Effector memory CD8-positive, alpha-beta T cell (primary cell): ENCODE measurements at places on chromosomes 1 and 21.

- DNase-seq, result no peak
These were observed 13.4 kb upstream of the PRPF38B start for GRCh38 chr1:108678706-108679105.

DNA sequence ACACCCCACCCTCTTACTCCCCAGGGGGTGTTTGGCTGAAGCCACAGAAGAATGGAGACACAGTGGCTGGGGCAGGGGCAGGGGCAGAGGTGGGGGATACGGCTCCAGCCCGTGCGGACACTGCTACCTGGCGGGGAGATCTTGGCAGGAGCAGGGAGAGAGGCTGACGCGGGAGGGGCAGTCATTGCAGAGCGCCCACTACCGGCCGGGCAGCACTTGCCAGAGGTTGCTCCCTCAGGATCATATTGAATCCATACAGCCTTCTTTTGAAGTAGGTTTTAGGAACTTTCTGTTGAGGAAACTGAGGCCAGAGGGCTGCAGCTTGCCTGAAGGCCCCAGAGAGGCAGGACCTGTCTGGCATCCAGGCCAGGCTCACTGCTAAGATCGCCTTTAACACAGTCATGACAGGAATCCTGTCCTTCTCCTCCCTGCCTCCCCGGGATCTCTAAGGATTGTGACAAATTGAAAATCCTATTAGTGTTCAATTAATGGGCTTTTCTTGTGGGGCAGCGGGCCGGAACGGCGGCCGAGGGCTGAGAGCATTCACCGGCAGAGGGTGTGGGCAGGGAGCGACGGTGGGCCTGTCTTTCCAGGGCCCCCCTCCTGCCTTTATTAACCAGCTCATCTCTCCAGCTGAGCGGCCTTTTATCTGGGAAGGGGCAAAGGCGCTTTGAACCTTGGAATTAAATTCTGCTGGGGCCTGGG, 65.5 kb upstream of the WNT4 start:
- DNase-seq, result no peak

GRCh38 chr1:197336571-197336970, 68.5 kb downstream of the CRB1 start:
- DNase-seq, result no peak

- DNase-seq, result no peak
These were observed 96.7 kb downstream of the PTPRU start for GRCh38 chr1:29333008-29333407.

DNA sequence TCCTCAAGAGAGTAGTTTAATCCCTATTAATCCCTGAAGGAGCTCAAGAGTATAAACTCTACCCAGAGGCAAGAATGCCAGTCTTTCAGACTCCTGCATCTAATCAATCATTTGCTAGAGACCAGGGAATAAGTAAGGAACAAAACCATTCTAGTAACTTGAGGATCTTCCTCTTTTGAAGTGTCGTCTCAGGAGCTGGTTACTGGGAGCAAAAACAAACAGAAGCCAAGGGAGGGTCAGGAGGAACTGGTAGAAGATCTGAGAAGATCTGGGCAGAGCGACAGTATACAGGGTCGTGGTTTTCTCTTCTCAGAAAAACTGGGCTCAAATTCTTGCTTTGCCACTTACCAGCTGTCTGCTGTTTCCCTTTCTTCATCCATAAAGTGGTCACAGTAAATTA, 69.3 kb downstream of the RPS6KA1 start:
- DNase-seq, result no peak

- no peak for DNase-seq
These were observed 428.9 kb upstream of the C1orf87 start for GRCh38 chr1:60502506-60502905.

- DNase-seq, result no peak
These were observed 377.2 kb downstream of the SEC16B start for GRCh38 chr1:177592624-177593023.

DNA sequence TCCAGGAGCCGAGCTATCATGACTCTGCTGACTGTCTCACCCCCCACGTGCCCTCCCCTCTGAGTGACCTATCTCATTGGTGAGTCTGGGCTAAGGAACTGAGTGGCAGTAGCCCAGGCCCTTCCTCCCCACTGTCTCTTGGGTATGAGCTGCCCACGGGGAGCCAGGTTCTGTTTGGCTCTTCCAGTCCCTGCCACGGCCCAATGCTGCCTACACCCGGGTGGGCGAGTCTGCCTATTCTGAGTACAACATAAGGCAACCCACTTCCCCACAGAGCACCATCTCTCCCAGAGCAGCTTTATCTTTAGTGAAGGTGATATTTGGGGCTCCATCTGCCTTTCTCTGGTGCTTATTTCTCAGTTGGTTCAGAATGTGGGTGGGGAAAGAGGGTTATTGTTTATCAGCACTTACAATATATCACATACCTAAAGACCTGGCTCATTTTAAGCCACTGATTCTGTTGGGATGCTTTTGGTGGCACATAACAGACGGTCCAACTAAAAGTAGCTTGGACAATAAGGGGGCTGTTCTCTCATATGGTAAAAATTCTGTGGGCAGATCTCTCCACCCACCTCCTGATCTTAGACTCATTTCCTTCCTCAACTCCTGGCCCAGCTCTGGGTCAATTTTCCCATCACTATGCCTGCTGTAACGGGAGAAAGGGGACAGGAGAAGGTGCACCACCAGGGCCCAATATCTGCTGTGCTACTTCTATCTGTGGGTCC, 27.7 kb upstream of the VWA5B1 start:
- no peak for DNase-seq

DNA sequence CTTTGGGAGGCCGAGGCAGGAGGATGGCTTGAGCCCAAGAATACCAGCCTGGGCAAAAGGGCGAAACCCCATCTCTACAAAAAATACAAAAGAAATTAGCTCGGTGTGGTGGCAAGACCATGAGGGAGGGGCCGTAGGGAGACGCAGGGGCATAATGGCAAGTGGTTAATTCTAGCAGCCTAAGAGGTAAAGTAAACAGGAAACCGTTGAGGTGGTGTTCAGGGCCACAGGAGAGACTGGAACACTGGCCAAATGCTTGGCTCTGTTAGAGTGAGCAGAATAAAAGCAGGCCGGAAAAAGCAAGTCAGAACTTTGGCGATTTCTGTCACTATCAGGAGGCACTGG, 89.2 kb downstream of the RIPK4 start:
- no peak for DNase-seq

- DNase-seq, result no peak
These were observed 700 bp upstream of the KMO start for GRCh38 chr1:241531195-241532161.

DNA sequence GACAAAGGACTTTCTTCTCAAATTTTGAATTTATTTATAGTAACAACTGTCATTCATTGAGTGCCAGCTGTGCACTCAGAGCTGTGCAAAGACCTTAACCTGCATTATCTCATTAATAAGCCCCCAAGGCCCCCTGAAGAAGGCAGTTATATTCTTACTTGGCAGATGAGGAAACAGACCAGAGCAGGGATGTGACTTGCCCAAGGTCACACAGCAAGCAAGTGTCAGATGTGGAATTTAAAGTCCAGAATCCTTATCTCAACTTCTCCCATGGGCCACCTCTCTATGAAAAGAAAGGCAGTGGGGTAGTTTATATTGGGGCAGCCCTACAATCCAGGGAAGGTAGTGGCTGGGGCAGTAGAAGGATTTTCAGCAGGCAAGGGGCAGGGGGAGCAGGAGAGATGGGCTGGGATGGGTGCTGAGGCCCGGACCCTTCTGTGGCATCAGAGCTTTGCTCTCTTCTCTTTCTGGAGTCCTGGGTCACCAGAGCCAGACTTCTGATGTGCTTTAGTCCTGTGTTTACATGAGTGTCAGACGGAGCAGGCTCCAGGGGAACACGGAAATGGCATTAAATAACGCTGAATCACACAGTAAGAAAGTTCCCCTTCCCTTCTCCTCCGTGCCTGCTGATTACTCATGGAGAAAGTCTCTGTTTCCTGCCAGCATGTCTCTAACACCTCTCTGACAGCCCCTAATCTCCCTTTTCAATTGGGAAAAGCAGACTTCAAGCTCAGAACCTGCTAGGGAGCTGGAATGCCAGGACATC, 39.5 kb downstream of the EPHB2 start:
- no peak for DNase-seq

GRCh38 chr1:94804442-94804837, 15.7 kb upstream of the SLC44A3 start:
- DNase-seq, result no peak

GRCh38 chr1:204478172-204478899, 16.3 kb downstream of the PIK3C2B start:
- DNase-seq, result no peak

DNA sequence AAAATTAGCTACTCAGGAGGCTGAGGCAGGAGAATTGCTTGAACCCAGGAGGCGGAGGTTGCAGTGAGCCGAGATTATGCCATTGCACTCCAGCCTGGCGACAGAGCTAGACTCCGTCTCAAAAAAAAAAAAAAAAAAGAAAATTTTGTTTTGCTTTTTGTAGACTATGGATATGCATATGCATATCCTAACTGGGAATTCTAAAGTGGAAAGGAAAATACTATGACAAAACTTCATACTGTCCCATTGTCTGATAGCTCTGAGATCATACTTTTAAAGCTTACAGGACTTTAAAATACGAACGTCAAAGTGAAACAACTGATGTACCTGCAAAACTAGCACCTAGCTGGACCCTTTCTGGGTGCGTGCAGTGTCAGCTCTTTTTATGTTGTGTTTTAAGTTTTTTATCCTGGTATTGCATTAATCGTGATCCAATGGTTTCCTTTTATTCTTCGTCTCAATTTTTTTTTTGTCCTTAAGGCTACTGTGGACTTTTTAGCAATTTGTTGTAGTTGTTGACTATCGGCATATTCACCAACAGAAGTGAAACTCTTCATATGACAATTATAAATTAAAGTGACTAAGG, 19.2 kb downstream of the SPRTN start:
- no peak for DNase-seq

- DNase-seq, result no peak
These were observed 16.4 kb downstream of the KNCN start for GRCh38 chr1:46535063-46535462.

DNA sequence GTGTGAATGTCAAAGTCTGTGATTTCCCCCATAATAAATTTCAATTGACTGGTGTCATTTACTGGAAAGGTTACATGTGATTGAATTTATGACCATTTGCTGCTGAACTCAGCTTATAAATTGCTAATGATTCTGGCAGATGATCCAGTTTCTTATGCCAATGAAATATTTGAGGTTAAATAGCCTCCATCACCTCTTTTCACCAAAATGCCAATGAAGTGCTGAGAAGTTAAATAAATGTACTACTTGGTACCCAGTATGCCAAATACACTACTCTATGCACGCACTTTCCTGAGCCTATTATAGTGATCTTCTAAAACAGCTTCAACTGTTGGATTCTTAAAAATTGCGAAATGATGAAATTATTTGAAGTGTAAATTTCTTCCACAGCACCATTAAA, 741.4 kb downstream of the PLA2G4A start:
- no peak for DNase-seq

- DNase-seq, result no peak
These were observed 201.6 kb upstream of the NEGR1 start for GRCh38 chr1:72483846-72484357.

DNA sequence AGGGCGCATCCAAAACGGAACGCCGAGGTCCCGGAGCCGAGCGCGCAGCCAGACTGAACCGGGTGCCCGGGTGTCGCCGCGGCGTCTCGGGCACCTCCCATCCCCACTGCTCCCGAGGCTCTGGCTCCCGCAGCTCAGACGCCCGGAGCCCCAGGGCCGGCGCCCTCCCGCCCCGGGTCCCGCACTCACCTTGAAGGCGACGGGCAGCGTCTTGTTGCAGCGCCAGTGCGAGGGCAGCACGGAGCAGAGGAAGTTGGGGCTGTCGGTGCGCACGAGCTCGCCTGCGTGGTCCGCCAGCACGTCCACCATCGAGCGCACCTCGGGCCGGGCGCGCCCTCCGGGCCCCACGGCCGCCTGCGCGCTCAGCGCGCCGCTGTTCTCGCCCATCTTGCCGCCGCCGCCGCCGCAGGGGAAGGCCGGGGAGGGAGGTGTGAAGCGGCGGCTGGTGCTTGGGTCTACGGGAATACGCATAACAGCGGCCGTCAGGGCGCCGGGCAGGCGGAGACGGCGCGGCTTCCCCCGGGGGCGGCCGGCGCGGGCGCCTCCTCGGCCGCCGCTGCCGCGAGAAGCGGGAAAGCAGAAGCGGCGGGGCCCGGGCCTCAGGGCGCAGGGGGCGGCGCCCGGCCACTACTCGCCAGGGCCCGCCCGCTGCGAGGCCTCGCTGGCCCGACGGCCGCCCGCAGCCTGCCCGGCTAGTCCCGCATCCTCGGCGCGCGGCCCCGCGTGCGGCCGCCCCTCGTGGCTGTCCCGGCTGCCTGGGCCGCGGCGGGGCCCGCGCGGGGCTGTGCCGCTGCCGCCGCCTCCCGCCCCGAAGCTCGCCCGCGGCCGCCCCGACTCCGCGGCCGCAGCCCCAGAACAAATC, 447 bp downstream of the RUNX3 start:
- peak; percentile 63 for DNase-seq

GRCh38 chr1:79113836-79114235, 107.3 kb upstream of the ADGRL4 start:
- no peak for DNase-seq

- no peak for DNase-seq
These were observed 9.3 kb downstream of the MYBPH start for GRCh38 chr1:203166192-203166940.
